Activated CD4-positive, alpha-beta T cell treated with anti-CD3 and anti-CD28 coated beads, Interleukin-2, amount 10 ng/mL, durations not matched to agents 7 days and 5 days (primary cell): ENCODE measurements at places on chromosomes 16 and 17. TPM values are rescaled to one million over a fixed set of nuclear protein-coding genes. Genes with fewer than 3 reads are reported as not detected.
A peak's percentile ranks its signal among the peaks of the same experiment; 100 is the strongest.

- H3K36me3 ChIP-seq, result peaks cover 13% of the 10 kb centered on the region
- no peak for DNase-seq
- peaks cover 4% of the 10 kb centered on the region for H3K27me3 ChIP-seq
- peak overlapping the region; percentile 98 for H3K27ac ChIP-seq
These were observed 8.7 kb upstream of the MEAK7 start for GRCh38 chr16:84513123-84513522.

DNA sequence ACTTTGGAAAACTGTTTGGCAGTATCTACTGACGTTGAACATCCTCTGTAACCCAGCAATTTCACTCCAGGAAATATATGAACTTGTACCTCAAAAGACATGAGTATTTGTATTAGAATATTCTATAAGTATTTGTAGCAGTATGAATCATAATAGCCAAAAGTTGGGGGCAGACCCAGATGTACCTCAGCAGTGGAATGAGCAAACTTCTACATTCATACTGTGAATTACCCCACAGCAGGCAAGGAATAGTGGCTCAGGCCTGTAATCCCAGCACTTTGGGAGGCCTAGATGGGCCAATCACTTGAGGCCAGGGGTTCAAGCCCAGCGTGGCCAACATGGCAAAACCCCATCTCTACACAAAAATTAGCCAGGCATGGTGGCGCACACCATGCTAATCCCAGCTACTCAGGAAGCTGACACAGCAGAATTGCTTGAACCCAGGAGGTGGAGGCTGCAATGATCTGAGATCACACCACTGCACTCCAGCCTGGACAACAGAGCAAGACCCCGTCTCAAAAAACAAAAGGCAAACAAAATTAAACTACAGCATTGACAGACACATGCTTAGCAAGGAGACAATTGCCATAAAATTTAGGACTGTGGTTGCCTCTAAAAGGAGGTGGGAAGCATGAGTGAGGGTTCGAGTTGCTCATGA, 11.2 kb upstream of the HELZ start:
- H3K27ac ChIP-seq, result no peak overlapping the region
- DNase-seq, result no peak
- no peak overlapping the region for H3K4me3 ChIP-seq
- peaks cover 3% of the 10 kb centered on the region for H3K36me3 ChIP-seq
- peaks cover 38% of the 10 kb centered on the region for H3K4me1 ChIP-seq
- peaks cover 6% of the 10 kb centered on the region for H3K27me3 ChIP-seq

SOST gene
- total RNA-seq, result not detected

DNA sequence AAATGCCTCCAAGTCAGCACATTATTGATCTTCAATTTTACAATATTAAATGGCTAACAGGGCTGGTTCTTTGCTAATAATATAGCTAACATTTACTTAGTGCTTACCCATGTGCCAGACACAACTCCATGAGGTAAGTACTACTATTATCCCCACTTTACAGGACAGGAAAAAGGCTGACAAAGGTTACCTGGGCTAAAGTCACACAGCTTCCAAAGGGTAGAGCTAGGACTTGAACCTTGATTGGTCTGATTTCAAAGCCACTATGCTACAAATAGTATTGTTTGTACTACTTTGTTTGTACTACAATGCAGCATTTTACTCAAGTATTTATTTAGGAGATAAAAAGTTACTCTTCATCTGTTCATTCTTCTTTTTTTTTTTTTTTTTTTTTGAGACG, 31.9 kb downstream of the BRD7 start:
- H3K27ac ChIP-seq, result peak overlapping the region; percentile 95
- H3K4me1 ChIP-seq, result peaks cover 77% of the 10 kb centered on the region
- no peaks in the 10 kb centered on the region for H3K27me3 ChIP-seq
- no peak for DNase-seq

CIAO3 gene
- 39.9 TPM for total RNA-seq

DNA sequence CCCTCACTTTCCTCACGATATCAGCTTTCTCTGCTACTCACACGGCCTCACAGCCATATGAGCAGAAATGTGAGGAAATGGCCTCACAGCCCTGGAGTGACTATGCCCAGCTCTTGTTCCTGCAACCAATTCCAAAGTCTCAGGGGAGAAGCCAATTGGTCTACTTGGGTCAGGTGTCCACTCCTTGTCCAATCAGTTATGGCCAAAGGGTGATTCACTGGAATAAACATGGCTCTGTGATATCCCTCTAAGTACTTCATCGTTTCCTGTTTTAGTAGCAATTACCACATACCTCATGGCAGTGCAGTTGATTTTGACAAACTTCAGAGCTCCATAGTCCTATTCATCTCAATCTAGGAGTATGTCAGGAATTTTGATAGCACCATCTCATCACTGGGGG, 195.4 kb downstream of the KATNIP start:
- no peaks in the 10 kb centered on the region for H3K36me3 ChIP-seq
- no peak for DNase-seq
- peaks cover 4% of the 10 kb centered on the region for H3K4me1 ChIP-seq
- no peaks in the 10 kb centered on the region for H3K27me3 ChIP-seq
- no peak overlapping the region for H3K27ac ChIP-seq

GRCh38 chr17:15462976-15463772, 4.2 kb downstream of the CDRT4 start:
- H3K4me3 ChIP-seq, result no peak overlapping the region
- no peak overlapping the region for H3K27ac ChIP-seq
- no peaks in the 10 kb centered on the region for H3K4me1 ChIP-seq
- no peaks in the 10 kb centered on the region for H3K27me3 ChIP-seq
- DNase-seq, result no peak

KIF19 gene
- total RNA-seq, result 0.79 TPM

GRCh38 chr16:48102083-48103008, 53.4 kb downstream of the ABCC12 start:
- H3K27ac ChIP-seq, result no peak overlapping the region
- no peaks in the 10 kb centered on the region for H3K4me1 ChIP-seq
- H3K4me3 ChIP-seq, result no peak overlapping the region
- peaks cover 11% of the 10 kb centered on the region for H3K27me3 ChIP-seq

KRT20 gene
- total RNA-seq, result not detected

- no peak overlapping the region for H3K4me3 ChIP-seq
- no peak for DNase-seq
- peaks cover 15% of the 10 kb centered on the region for H3K27me3 ChIP-seq
- H3K4me1 ChIP-seq, result no peaks in the 10 kb centered on the region
- no peak overlapping the region for H3K27ac ChIP-seq
These were observed 6.8 kb upstream of the TBC1D3B start for GRCh38 chr17:36183001-36183971.

RDM1 gene
- total RNA-seq, result 7.0 TPM

DNA sequence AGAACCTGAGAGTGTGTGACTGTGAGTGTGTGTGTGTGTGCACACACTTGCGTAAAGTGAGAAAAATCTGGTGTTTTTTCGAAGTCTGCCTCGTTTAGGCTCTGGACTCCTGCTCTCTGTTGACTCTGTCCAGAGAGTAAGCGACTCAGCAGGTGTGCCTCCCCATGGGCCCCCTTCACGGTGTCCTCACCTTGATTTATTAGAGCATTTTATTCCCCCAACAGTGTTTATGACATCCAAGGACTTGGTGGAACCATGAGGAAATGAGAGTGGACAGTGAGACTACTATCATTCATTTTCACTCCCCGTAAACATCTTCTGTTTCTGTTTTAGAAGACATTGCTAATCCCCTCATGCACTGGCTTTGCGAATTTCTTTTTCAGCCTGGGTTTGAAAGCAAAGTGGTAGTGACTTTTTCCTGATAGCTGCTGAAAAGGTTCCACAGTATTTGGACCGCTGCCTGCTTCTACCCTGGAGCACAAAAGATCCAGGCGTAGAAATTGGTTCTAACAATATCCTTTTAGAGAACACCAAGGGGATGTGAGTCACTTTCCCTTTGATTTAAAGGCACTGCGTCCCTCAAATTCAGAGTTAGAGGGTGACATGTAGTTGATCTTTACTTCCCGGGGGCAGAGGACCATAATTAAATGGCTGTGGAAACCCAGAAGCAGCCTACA, 218.2 kb downstream of the WWOX start:
- no peak for DNase-seq
- H3K27me3 ChIP-seq, result no peaks in the 10 kb centered on the region
- H3K4me1 ChIP-seq, result no peaks in the 10 kb centered on the region
- H3K4me3 ChIP-seq, result no peak overlapping the region
- no peaks in the 10 kb centered on the region for H3K36me3 ChIP-seq

GRCh38 chr17:50424996-50425681, 879 bp upstream of the ACSF2 start:
- no peak for DNase-seq
- H3K4me3 ChIP-seq, result peak overlapping the region; percentile 81
- H3K27me3 ChIP-seq, result no peaks in the 10 kb centered on the region
- H3K4me1 ChIP-seq, result peaks cover 37% of the 10 kb centered on the region
- no peaks in the 10 kb centered on the region for H3K36me3 ChIP-seq

DNA sequence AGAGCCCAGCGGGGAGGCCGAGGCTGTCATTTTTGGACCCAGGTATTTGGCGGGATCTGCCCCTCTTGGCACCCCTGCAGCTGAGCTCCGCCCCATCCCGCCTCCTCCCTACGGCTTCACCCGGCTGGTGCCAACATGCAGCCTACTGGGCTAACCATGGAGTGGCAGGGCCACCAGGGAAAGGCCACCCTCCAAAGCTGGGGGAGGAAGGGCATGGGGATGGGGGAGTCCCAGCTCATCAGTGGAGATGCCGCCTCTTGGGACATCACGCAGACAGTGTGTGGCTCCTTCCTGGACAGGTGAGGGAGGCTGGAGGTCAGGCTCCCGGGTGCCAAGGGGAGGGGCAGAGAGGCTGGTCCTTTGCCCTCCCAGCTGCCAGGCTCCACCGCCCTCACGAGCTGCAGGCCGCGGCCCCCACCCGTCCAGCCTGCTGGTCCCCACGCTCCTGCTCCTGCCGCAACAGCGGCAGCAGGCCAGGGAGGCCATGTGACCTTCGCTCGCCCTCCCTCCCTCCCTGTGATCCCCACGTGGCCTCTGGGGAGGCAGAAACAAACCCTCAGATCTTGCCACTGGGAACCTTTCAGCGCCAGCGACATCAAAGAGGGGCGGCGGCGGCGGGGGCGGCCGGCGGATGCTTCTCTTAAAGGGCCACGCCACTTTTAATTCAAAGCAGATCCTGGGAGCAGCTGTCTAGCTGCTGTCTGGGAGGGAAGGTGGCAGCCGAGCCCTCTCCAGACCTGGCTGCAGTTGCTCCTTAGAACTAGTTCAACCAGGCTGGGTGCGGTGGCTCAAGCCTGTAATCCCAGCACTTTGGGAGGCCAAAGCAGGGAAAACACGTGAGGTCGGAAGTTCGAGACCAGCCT, 6.8 kb upstream of the NOTUM start:
- H3K27ac ChIP-seq, result peak overlapping the region; percentile 82
- H3K27me3 ChIP-seq, result peaks cover 24% of the 10 kb centered on the region
- no peaks in the 10 kb centered on the region for H3K36me3 ChIP-seq
- peak; percentile 94 for DNase-seq
- H3K4me3 ChIP-seq, result peak overlapping the region; percentile 49
